Activated CD4-positive, alpha-beta T cell treated with anti-CD3 and anti-CD28 coated beads, Interleukin-2, Interleukin-4, amounts not matched to agents 100 ng/mL and 50 ng/mL, durations not matched to agents 16 hours and 8 hours (primary cell): ENCODE measurements at places on chromosomes 12 and 14.

GRCh38 chr12:74111688-74112360, 425.8 kb upstream of the ATXN7L3B start:
- DNase-seq = peak; percentile 5

- no peak for DNase-seq
Measured at GRCh38 chr14:104115691-104116287, 22.6 kb upstream of the KIF26A start.

- no peak for DNase-seq
Measured at GRCh38 chr12:70154960-70155589, 88.2 kb upstream of the CNOT2 start.

DNA sequence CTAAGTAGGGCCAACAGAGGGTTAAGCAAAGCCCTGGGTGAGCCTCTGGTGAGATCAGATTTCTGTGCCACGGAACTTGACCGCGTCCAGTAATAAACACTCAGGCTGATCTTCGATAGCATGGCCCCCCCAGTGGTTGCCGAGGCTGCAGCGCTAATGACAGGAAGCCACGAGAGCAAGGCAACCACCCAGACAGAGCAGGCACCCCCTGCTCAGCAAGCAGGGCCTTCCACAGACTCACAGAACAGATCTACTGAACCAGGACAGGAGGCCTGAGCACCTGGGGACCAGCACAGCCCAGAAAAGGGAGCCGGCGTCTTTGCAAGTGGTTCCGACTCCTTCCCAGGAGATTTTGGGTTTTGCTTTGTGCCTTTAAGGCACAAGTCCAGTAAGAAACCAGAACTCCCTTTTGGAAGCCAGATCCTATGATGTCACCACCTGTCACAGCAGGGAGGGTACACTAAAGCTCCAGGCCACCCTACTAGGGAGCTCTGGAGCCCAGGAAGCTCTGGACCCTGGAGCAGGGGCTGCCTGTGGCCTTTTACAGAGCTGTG, 42.3 kb downstream of the BCL11B start:
- DNase-seq = no peak

GRCh38 chr12:70822412-70822811, 98.1 kb downstream of the PTPRR start:
- no peak for DNase-seq

GRCh38 chr12:98062464-98063245, 452.7 kb upstream of the TMPO start:
- DNase-seq = no peak

GRCh38 chr12:46207644-46208043, 61.2 kb downstream of the SLC38A1 start:
- no peak for DNase-seq
